WTC11 (cell line): ENCODE measurements at places on chromosomes 1 and 21. TPM values are rescaled to one million over a fixed set of nuclear protein-coding genes. Genes with fewer than 3 reads are reported as not detected.

GRCh38 chr1:182051938-182052337 lies 9.6 kb downstream of the ZNF648 start:
- peaks cover 16% of the 10 kb centered on the region for H3K27me3 ChIP-seq
- H3K36me3 ChIP-seq: peaks cover under 1% of the 10 kb centered on the region
- no peak for DNase-seq
- H3K4me3 ChIP-seq: no peak overlapping the region
- no peaks in the 10 kb centered on the region for H3K4me1 ChIP-seq

GRCh38 chr1:40984531-40984930 lies 5.0 kb downstream of the CTPS1 start:
- H3K36me3 ChIP-seq: peaks cover 64% of the 10 kb centered on the region
- peaks cover 20% of the 10 kb centered on the region for H3K4me1 ChIP-seq
- no peak overlapping the region for H3K27ac ChIP-seq
- no peak overlapping the region for H3K4me3 ChIP-seq

- no peak overlapping the region for H3K27ac ChIP-seq
- no peaks in the 10 kb centered on the region for H3K27me3 ChIP-seq
- peaks cover 20% of the 10 kb centered on the region for H3K4me1 ChIP-seq
Observed at GRCh38 chr1:67716800-67717199, 31.8 kb downstream of the GADD45A start.

MX2 gene
- total RNA-seq: 2.6 to 4.0 TPM (median 2.7 TPM) in 3 replicates

CYYR1 gene
- 25.3 to 29.3 TPM (median 28.6 TPM) in 3 replicates for total RNA-seq
